SK-N-MC (cell line): ENCODE measurements at places on chromosomes 7 and 10.
A peak's percentile ranks its signal among the peaks of the same experiment; 100 is the strongest.

GRCh38 chr7:36942955-36943354 lies 218.7 kb upstream of the AOAH start:
- DNase-seq = no peak

- DNase-seq = no peak
Observed at GRCh38 chr7:98354511-98355249, 46.2 kb downstream of the BAIAP2L1 start.

DNA sequence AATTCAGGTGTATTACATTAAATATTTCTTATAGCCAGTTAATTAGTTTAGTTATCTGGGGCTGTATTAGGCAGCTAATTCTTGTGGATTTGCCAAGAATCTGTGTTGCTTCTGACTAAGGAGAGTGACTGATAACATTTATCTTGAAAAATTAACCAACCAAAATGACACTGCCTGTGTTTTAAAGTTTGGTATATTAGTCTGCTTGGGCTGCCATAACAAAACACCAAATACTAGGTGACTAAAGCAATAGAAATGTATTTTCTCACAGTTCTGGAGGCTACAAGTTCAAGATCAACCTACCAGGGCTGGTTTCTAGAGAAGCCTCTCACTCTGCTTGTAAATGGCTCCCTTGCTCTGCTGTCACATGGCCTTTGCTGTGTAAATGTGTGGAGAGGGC lies 12.9 kb downstream of the EXOC4 start:
- DNase-seq = no peak

DNA sequence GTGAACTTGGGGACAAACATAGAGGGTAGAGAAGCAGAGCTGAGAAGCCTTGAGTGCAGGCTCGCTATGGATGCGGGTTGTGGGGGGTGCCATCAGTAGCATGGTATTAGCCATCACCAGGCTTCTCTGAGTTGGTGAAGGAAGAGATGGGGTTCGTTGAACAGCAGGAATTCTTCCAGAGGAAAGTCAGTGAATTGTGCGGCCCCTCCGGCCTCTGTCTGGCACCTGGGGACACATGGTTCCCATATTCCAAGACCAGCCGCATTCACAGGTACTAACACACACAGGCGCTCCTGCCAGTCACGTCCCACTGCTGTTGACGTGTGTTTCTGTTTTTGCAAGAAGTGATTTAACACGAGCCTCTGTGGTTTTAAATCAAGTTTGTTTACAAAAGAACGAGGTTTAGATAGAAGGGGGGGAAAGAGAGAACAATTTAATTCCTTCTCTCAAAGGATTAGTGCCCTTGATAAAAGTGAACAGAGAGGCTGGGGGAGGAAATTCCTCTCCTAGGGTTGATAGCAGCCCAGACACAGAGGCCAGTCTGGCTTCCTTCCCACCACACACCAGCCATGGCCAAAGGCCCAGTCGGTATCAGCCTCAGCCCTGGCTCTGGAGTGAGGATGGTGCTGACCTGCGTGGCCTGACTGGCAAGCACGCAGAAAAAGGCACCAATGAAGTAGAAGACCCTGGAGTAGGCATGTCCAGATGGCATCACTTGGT lies 252.6 kb upstream of the IGFBP3 start:
- DNase-seq = no peak

- no peak for DNase-seq
Observed at GRCh38 chr7:36415144-36415543, 25.5 kb downstream of the ANLN start.

DNA sequence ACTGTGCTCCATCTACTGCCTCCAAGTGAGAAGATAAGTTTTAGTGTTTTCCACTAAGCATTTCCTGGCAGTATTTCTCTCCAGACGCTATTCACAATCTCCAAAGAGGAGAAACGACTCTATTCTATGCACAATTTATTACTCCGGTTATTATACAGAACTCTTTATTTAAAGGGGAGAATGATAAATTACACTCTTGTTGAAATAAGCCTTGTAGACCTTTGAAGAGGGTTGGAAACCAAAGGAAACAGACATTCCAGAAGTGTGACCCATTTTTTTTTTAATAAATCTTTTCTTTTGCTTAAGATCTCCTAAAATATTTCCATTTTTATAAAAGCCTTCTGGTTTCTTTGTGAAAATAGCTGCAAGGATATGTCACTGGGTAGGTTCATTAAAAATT lies 76.1 kb upstream of the HDAC9 start:
- DNase-seq = no peak

- DNase-seq = peak; percentile 81
Observed at GRCh38 chr7:141617280-141617679, 66.1 kb downstream of the AGK start.

GRCh38 chr7:4042402-4043045 lies 639.6 kb upstream of the FOXK1 start:
- no peak for DNase-seq
